ENCODE measurements at places on chromosomes 4 and X. TPM values are rescaled to one million over a fixed set of nuclear protein-coding genes. Genes with fewer than 3 reads are reported as not detected.

The WDR17 gene
- 3.3 TPM for total RNA-seq

The DKK2 gene
- not detected for total RNA-seq

The TBX22 gene
- total RNA-seq, result not detected

The NUDT11 gene
- 2.6 TPM for total RNA-seq

The SPIN2A gene
- 0.22 TPM for total RNA-seq

The PIN4 gene
- 37.8 TPM for total RNA-seq

The ARHGAP6 gene
- 0.05 TPM for total RNA-seq

The SLC6A14 gene
- total RNA-seq, result not detected

The C1QTNF7 gene
- total RNA-seq, result not detected

Data from A549 treated with Mapracorat at 1 μM for 4 hours (cell line).